Thoracic aorta (tissue), 2 donors: ENCODE measurements at places on chromosomes 3 and 15. TPM values are rescaled to one million over a fixed set of nuclear protein-coding genes. Genes with fewer than 3 reads are reported as not detected.
A peak's percentile ranks its signal among the peaks of the same experiment; 100 is the strongest.

- no peaks in the 10 kb centered on the region for H3K4me1 ChIP-seq
- H3K36me3 ChIP-seq, result no peaks in the 10 kb centered on the region
- no peak overlapping the region for H3K27ac ChIP-seq
- no peak overlapping the region for H3K4me3 ChIP-seq
These were observed 14.6 kb downstream of the NUDT16 start for GRCh38 chr3:131396170-131396569.

DNA sequence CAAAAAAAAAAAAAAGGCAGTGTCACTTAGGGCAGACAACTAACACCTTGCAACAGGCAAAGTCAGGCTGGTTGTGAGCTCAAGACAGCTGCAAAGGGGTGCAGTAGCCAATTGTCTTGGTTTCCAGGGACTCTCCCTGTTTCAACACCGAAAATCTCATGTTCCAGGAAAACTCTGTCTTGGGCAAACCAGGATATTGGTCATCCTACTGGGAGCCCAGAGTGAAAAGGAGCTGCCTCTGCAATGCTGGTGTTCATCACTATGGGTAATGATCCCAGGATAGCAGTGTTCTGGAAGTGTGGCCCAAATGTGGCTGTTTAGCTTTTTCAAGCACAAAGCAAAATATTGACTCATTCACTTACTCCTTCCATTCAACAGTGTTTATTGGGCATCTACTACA, 82.6 kb downstream of the ARHGAP31 start:
- DNase-seq, result no peak
- no peaks in the 10 kb centered on the region for H3K36me3 ChIP-seq
- no peak overlapping the region for H3K27ac ChIP-seq
- H3K27me3 ChIP-seq, result no peaks in the 10 kb centered on the region

- DNase-seq, result no peak
- no peaks in the 10 kb centered on the region for H3K27me3 ChIP-seq
- H3K36me3 ChIP-seq, result no peaks in the 10 kb centered on the region
- no peak overlapping the region for H3K27ac ChIP-seq
- H3K4me3 ChIP-seq, result no peak overlapping the region
These were observed 419.1 kb downstream of the TIGIT start for GRCh38 chr3:114712728-114713492.

- no peaks in the 10 kb centered on the region for H3K27me3 ChIP-seq
- no peak overlapping the region for H3K27ac ChIP-seq
- no peaks in the 10 kb centered on the region for H3K36me3 ChIP-seq
- H3K4me3 ChIP-seq, result no peak overlapping the region
- no peak for DNase-seq
- no peaks in the 10 kb centered on the region for H3K4me1 ChIP-seq
These were observed 148.1 kb downstream of the WDR72 start for GRCh38 chr15:53611145-53611920.

- H3K4me1 ChIP-seq, result no peaks in the 10 kb centered on the region
- H3K4me3 ChIP-seq, result no peak overlapping the region
- H3K27me3 ChIP-seq, result no peaks in the 10 kb centered on the region
- no peak overlapping the region for H3K27ac ChIP-seq
- DNase-seq, result no peak
- no peaks in the 10 kb centered on the region for H3K36me3 ChIP-seq
These were observed 167.1 kb downstream of the NEK11 start for GRCh38 chr3:131193641-131194238.

- DNase-seq, result no peak
- H3K36me3 ChIP-seq, result no peaks in the 10 kb centered on the region
- peaks cover 4% of the 10 kb centered on the region for H3K4me1 ChIP-seq
- no peaks in the 10 kb centered on the region for H3K27me3 ChIP-seq
- no peak overlapping the region for H3K27ac ChIP-seq
- H3K4me3 ChIP-seq, result no peak overlapping the region
These were observed 55.0 kb upstream of the TIPARP start for GRCh38 chr3:156619376-156619775.

DNA sequence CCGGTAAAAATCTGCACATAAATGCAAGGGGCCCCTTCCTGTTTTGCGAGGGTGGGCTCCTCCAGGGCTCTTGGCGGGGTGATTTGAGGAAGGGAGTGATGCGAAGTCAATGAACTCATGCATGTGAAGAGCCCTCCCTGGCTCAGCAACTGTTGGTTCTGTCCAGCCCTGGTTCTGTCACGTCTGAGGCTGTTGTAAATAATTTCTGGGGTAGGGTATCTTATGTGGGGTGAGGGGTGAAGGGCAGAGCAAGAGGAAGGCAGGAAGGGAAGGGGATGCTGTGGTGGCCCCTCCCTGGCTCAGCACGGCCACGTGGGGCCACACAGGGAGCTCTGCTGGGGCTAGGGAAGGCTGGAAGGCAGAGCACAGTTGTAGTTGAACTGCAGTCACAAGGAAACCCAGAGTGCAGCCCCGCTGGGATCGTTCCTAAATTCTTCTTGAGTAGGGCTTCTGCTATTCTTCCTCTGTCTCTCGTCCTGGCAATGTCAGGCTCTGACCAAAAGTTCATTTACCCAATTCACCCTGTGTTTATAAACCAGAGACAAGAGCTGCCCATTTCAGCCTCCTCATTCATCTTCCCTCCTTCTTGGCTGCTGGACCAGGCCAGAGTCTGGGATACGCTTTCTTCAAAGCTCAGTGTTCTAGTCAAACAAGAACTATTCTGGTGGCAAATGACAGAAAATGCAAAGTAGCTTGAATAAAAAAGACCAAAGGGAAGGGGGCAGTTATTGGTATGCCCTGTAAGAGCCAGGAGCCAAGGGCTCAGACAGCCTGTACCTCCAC, 14.8 kb upstream of the TOPBP1 start:
- no peaks in the 10 kb centered on the region for H3K36me3 ChIP-seq
- H3K4me1 ChIP-seq, result no peaks in the 10 kb centered on the region
- no peaks in the 10 kb centered on the region for H3K27me3 ChIP-seq
- H3K27ac ChIP-seq, result no peak overlapping the region
- no peak overlapping the region for H3K4me3 ChIP-seq

GRCh38 chr3:195025884-195026200, 245.1 kb downstream of the XXYLT1 start:
- DNase-seq, result no peak
- H3K4me3 ChIP-seq, result no peak overlapping the region
- no peaks in the 10 kb centered on the region for H3K4me1 ChIP-seq
- H3K27ac ChIP-seq, result no peak overlapping the region
- no peaks in the 10 kb centered on the region for H3K36me3 ChIP-seq

DNA sequence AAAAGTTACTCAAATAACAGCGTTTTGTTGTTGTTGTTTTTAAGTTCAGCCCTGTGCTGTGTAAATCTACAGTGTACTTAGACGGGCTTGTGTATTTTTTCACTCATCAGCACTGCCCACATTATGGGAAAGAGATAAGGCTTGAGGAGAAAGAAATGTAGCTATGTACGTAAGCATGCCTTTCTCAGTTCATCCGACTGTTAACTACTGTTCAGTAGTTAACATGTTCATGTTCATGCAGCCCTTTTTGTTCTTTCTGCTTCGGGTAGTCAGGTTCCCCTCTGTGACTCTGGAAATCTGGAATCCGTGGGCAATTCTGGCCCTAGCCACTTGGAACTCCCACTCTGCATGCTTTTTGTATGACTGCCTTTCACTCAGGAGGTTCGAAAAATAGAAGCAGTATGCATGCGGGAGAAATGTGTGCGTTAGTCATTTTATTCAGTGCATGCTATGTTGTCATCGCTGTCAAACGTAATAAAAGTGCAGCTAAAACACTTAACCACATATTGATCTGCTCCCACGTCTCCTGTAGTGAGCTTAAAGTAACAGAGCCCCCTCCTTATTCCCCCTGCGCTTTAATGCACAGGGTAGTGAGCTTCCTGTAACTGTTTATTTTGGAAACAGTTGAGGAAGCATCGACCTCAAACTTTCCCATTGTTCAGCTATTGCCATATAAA, 283.1 kb upstream of the NR2F2 start:
- H3K27ac ChIP-seq, result no peak overlapping the region
- peak overlapping the region; percentile 63 for H3K4me3 ChIP-seq
- H3K4me1 ChIP-seq, result peaks cover 17% of the 10 kb centered on the region
- H3K36me3 ChIP-seq, result no peaks in the 10 kb centered on the region
- H3K27me3 ChIP-seq, result no peaks in the 10 kb centered on the region

- H3K4me1 ChIP-seq, result no peaks in the 10 kb centered on the region
- no peaks in the 10 kb centered on the region for H3K36me3 ChIP-seq
- H3K27ac ChIP-seq, result no peak overlapping the region
These were observed 10.9 kb upstream of the BCL2A1 start for GRCh38 chr15:79981831-79982455.

DNA sequence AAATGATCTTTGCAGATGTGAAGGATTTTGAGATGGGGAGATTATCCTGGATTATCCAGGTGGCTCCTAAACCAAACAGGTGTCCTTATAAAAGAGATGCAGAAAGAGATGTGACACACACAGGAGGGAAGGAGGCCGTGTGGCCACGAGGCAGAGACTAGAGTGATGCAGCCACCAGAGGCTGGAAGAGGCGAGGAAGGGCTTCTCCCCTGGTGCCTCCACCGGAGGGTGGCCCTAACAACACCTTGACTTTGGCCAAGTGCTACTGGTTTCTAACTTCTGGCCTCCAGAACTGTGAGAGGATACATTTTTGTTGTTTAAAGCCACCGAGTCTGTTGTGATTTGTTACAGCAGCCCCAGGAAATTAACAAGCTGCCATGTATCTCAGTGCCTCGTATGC, 127.1 kb downstream of the ASB7 start:
- no peak overlapping the region for H3K4me3 ChIP-seq
- no peaks in the 10 kb centered on the region for H3K36me3 ChIP-seq
- H3K27me3 ChIP-seq, result no peaks in the 10 kb centered on the region
- no peak for DNase-seq
- H3K4me1 ChIP-seq, result peaks cover 3% of the 10 kb centered on the region

CHRNB4 gene
- total RNA-seq, result not detected

GOLGA8T gene
- total RNA-seq, result not detected

CLDN11 gene
- total RNA-seq, result 2.5 TPM

GRCh38 chr15:36996538-36997181, 103.7 kb downstream of the MEIS2 start:
- H3K4me1 ChIP-seq, result no peaks in the 10 kb centered on the region
- DNase-seq, result no peak
- no peak overlapping the region for H3K27ac ChIP-seq
- no peaks in the 10 kb centered on the region for H3K36me3 ChIP-seq
- no peak overlapping the region for H3K4me3 ChIP-seq

AP4E1 gene
- total RNA-seq, result 5.4 TPM

- H3K4me3 ChIP-seq, result no peak overlapping the region
- H3K4me1 ChIP-seq, result no peaks in the 10 kb centered on the region
- H3K27ac ChIP-seq, result no peak overlapping the region
- DNase-seq, result no peak
These were observed 127.9 kb downstream of the SLC25A26 start for GRCh38 chr3:66348704-66349103.

DNA sequence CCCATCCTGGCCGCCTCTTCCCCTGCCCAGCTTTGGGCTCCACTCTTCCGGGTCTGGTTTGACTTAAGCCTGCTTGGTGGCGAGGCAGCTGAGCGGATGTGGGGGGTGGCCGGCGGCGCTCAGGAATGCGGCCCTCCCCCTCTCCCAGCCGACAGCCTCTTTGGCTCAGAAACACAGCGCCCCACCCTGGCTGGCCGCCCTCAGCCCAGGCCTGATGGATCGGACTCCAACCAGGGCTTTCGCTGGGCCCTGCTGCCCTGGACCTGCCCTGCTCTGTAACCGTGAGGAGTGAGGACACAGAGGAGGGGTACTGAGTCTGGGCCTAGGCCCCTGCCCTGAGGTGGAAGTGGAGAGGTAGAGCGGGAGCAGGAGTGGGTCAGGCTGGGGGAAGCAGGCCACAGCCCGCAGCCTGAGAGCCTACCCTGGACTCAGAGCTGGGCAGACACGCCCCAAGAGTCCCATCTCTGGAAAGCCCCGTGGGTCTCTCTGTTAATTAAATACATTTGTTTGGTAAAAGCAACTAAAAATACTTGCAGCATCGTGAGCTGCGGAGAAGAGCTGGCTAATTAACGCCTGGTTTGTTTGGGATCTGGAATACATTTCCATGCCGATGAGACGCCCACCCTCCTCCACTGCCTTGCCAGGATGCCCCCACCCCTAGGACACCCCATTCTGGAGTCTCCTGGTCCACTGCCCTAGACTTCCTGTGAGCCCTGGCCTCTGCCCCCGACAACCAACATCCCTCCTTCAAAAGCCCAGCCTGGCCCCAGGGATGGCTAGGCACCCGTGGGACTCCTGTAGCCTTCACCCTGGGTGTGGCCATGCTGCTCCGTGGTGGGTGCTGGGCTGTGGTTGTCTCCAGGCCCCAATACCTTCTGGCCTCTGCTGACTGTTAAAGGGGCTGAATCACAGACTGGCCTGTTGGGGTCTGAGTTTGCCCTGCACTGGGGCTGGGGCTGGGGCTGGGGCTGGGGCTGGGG, 19.6 kb downstream of the PLXNA1 start:
- peak overlapping the region; percentile 16 for H3K4me3 ChIP-seq
- H3K27me3 ChIP-seq, result no peaks in the 10 kb centered on the region
- no peaks in the 10 kb centered on the region for H3K36me3 ChIP-seq
- peaks cover 40% of the 10 kb centered on the region for H3K4me1 ChIP-seq
- DNase-seq, result peak; percentile 58
- peak overlapping the region; percentile 94 for H3K27ac ChIP-seq

KLHL6 gene
- total RNA-seq, result 10.2 TPM

EPHB1 gene
- 0.68 TPM for total RNA-seq

AGBL1 gene
- total RNA-seq, result not detected

MKRN3 gene
- total RNA-seq, result 5.0 TPM

OIP5 gene
- not detected for total RNA-seq

GRCh38 chr3:87088993-87089841, 98.3 kb upstream of the VGLL3 start:
- H3K27ac ChIP-seq, result peak overlapping the region; percentile 96
- peaks cover 16% of the 10 kb centered on the region for H3K4me1 ChIP-seq
- H3K4me3 ChIP-seq, result peak overlapping the region; percentile 97
- no peaks in the 10 kb centered on the region for H3K27me3 ChIP-seq
- peak; percentile 26 for DNase-seq

- peaks cover 14% of the 10 kb centered on the region for H3K4me1 ChIP-seq
- peak overlapping the region; percentile 60 for H3K4me3 ChIP-seq
- H3K36me3 ChIP-seq, result no peaks in the 10 kb centered on the region
These were observed 406 bp upstream of the GABRB3 start for GRCh38 chr15:26773067-26773877.

B3GALNT1 gene
- 16.4 TPM for total RNA-seq

STX19 gene
- not detected for total RNA-seq

ACTC1 gene
- total RNA-seq, result 125 TPM
